ENCODE measurements at places on chromosomes 7 and 10. TPM values are rescaled to one million over a fixed set of nuclear protein-coding genes. Genes with fewer than 3 reads are reported as not detected.

The AMZ1 gene
- total RNA-seq: 0.90 TPM

DNA sequence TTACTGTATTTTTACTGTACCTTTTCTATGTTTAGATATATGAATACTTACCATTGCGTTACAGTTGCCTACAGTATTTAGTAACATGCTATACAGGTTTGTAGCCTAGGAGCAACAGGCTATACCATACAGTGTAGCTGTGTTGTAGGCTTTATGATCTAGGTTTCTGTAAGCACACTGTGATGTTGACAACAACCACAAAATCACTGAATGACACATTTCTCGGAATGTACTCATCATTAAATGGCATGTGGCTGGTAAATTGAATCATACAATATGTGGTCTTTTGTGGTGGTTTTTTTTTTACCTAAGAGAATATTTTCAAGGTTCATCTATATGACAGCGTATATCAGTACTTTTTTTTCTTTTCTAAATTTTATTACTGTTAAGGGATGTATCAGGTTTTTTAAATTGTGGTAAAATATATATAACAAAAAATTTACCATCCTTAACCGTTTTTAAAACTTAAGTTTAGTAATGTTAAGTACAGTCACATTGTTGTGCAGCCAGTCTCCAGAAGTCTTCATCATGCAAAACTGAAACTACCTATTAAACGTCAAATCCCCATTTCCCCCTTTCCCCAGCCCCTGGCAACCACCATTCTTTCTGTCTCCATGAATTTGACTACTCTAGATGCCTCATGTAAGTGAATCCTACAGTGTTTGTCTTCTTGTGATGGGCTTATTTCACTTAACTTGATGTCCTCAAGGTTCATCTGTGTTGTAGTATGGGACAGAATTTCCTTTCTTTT, 21.5 kb downstream of the BTAF1 start:
- no peaks in the 10 kb centered on the region for H3K4me1 ChIP-seq
- H3K4me3 ChIP-seq: no peak overlapping the region
- H3K36me3 ChIP-seq: peaks cover 39% of the 10 kb centered on the region
- DNase-seq: no peak

- no peaks in the 10 kb centered on the region for H3K27me3 ChIP-seq
- DNase-seq: no peak
- H3K4me1 ChIP-seq: no peaks in the 10 kb centered on the region
- no peak overlapping the region for H3K27ac ChIP-seq
- H3K36me3 ChIP-seq: no peaks in the 10 kb centered on the region
- no peak overlapping the region for H3K4me3 ChIP-seq
Measured at GRCh38 chr10:129849853-129850252, 114.2 kb downstream of the EBF3 start.

The FRAT1 gene
- 7.3 TPM for total RNA-seq

The BLNK gene
- not detected for total RNA-seq

GRCh38 chr7:92953657-92954056, 117.3 kb upstream of the CDK6 start:
- no peak for DNase-seq
- no peak overlapping the region for H3K4me3 ChIP-seq
- H3K4me1 ChIP-seq: no peaks in the 10 kb centered on the region
- no peak overlapping the region for H3K27ac ChIP-seq
- H3K36me3 ChIP-seq: no peaks in the 10 kb centered on the region
- no peaks in the 10 kb centered on the region for H3K27me3 ChIP-seq
